ENCODE measurements at places on chromosomes 2 and 18. TPM values are rescaled to one million over a fixed set of nuclear protein-coding genes. Genes with fewer than 3 reads are reported as not detected.

DNA sequence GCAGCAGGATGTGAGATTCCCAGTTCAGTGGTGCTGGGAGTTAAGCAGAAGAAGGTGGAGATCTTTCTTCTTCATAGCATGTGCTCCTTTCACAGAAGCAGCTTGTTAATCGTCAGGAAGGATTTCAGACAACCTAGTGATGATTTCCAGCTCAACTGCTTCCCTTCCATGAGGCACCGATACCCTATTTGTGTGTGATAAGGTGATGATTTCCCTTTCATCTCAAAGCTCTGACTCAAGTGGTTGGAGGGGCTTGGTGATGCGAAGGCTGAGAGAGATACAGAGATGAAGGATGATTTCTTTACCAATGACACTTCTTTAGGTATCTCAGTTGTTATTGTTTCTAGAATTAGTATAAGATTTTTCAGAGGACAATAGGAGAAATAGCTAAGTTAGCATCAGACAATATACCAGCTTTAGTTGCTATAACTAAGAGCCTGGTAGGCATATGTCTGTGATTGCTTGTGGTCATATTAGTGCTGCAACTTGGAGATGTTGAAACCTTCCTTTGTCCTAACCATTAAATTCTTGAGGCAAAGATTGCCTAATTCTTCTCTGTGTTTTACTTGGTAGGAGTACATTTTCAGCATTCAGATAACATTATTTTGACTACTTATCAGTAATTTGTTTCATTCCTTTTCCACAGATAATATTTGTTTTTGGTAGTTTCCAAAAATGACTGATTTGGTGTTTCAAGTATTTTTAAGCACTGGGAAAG lies 111.3 kb downstream of the PLCL1 start:
- no peak for DNase-seq

GRCh38 chr2:168751104-168751740 lies 51.2 kb upstream of the NOSTRIN start:
- DNase-seq = no peak

DNA sequence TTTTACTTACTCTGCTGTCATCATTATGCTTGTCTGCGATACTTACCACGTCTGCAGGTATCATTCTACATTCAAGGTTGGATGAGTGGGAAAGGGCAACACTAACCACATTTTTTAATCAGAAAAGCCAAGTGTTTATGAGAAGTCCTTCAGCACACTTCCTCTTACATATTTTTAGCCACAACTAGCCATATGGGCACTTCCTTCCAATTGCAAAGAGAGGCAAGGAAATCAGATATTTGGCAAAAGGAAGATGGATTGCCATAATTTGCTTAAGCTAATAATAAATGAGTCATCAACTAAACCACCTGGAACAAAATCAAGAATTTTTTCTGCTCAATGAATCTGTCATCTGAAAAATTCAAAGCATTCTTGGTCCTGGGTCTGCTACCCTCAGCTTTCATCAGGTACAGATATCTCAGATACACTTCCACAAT lies 16.7 kb upstream of the MRO start:
- no peak for DNase-seq

- no peak for DNase-seq
These were observed 217.4 kb upstream of the DTNA start for GRCh38 chr18:34492652-34493051.

ADAM23 gene
- total RNA-seq = 0.18 TPM

Measured in Panc1 (cell line).